ENCODE measurements at places on chromosomes 2 and 18. TPM values are rescaled to one million over a fixed set of nuclear protein-coding genes. Genes with fewer than 3 reads are reported as not detected.

The KLHL30 gene
- total RNA-seq = 0.12 TPM

The SERPINB3 gene
- not detected for total RNA-seq

The MGAT4A gene
- total RNA-seq = 0.68 TPM

The TGFA gene
- not detected for total RNA-seq

The ANKRD62 gene
- total RNA-seq = not detected

The GCG gene
- not detected for total RNA-seq

The RAMP1 gene
- 18.0 TPM for total RNA-seq

The DNPEP gene
- total RNA-seq = 63.8 TPM

The CNDP1 gene
- total RNA-seq = not detected

The ZNF521 gene
- total RNA-seq = 13.5 TPM

The OTOS gene
- total RNA-seq = not detected

The RBM44 gene
- not detected for total RNA-seq

The TM4SF20 gene
- total RNA-seq = not detected

The POMC gene
- 6.1 TPM for total RNA-seq

The KCNK3 gene
- total RNA-seq = 0.09 TPM

The RAB3GAP1 gene
- total RNA-seq = 33.1 TPM

The CABYR gene
- total RNA-seq = 7.3 TPM

The TCF23 gene
- not detected for total RNA-seq

The ABCG5 gene
- total RNA-seq = not detected

The ESPNL gene
- 5.0 TPM for total RNA-seq

The PSMA8 gene
- total RNA-seq = not detected

The RFX8 gene
- total RNA-seq = 0.12 TPM

The ANXA4 gene
- 91.4 TPM for total RNA-seq

The TMEFF2 gene
- 5.4 TPM for total RNA-seq

The HOXD12 gene
- total RNA-seq = not detected

The PPP1R1C gene
- not detected for total RNA-seq

The DIPK1C gene
- total RNA-seq = not detected

The EFR3B gene
- 0.47 TPM for total RNA-seq

The APCDD1 gene
- 13.3 TPM for total RNA-seq

The ARMC9 gene
- 21.1 TPM for total RNA-seq

The VIL1 gene
- not detected for total RNA-seq
